Aorta (tissue), 5 donors: ENCODE measurements at places on chromosomes 16 and 17. TPM values are rescaled to one million over a fixed set of nuclear protein-coding genes. Genes with fewer than 3 reads are reported as not detected.

DNA sequence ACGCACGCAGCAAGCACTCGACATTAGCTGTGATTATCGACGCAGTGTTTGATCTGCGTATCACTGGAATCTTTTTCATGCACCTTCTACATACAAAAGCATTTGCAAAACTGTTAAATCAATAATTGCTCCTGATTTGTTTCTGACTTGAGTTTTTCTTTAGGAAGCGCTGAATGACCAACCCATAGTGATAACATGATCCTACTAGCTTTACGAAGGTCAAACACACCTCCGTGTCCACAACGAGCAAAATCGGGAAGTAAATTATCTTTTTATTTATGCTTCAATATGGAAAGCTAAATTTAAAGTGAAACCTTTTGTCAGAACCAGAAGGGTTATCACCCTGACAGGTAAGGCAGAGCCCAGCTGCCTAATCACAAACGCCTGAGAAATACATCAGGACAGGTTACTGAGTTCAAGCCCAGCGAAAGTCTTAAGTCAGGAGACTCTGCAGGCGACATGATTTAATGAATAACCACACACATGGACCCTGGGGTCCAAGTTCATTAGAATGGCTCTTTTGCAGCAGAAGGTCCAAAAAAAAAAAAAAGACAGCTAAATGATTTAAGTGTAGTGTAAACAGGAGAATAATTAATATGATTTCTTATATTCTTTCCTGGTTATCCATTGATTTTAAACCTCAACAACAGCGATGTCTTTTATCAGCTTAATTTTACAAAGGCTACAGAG lies 104.2 kb downstream of the ADCY9 start:
- no peak overlapping the region for H3K4me3 ChIP-seq
- peaks cover 1% of the 10 kb centered on the region for H3K4me1 ChIP-seq
- H3K27me3 ChIP-seq, result no peaks in the 10 kb centered on the region
- H3K36me3 ChIP-seq, result no peaks in the 10 kb centered on the region

DNA sequence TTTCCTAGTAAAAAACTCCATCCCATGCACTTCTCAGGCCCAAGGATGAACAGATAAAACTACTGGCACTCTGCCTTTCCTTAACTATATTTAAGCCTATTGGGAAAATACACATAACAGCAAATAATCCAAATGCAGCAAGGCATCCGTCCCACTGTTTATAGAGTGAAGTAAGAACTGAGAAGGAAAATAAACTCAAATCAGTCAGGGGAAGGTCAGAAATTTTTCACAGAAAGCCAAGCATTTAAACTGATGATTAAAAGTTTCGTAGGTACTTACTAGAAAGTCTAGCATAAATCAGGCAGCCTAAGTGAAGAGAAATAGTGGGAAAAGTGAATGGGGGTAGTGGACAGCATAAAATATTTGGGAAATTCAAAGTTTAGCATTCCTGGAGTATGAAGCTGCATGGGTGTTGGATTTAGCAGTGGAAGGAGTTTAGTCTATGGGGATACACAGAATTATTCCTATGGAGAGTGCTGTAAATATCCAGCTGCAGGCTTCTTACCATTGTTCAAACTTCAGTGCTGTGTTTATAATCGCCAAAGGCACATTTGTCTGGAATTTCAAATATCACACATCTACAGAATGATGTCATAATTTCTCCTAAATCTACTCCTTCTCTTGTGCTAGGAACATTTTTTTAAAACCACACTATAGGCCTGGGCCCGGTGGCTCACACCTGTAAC lies 1131.0 kb upstream of the GOT2 start:
- no peaks in the 10 kb centered on the region for H3K27me3 ChIP-seq
- H3K4me1 ChIP-seq, result no peaks in the 10 kb centered on the region
- H3K27ac ChIP-seq, result no peak overlapping the region
- no peak for DNase-seq

GRCh38 chr17:35892091-35893035 lies 12.2 kb upstream of the CCL5 start:
- H3K4me3 ChIP-seq, result no peak overlapping the region
- DNase-seq, result no peak
- H3K27me3 ChIP-seq, result no peaks in the 10 kb centered on the region
- no peak overlapping the region for H3K27ac ChIP-seq
- no peaks in the 10 kb centered on the region for H3K4me1 ChIP-seq

GRCh38 chr16:78794581-78795250 lies 695.3 kb downstream of the WWOX start:
- H3K4me3 ChIP-seq, result no peak overlapping the region
- no peaks in the 10 kb centered on the region for H3K4me1 ChIP-seq
- no peaks in the 10 kb centered on the region for H3K27me3 ChIP-seq
- H3K27ac ChIP-seq, result no peak overlapping the region
- no peaks in the 10 kb centered on the region for H3K36me3 ChIP-seq

DNA sequence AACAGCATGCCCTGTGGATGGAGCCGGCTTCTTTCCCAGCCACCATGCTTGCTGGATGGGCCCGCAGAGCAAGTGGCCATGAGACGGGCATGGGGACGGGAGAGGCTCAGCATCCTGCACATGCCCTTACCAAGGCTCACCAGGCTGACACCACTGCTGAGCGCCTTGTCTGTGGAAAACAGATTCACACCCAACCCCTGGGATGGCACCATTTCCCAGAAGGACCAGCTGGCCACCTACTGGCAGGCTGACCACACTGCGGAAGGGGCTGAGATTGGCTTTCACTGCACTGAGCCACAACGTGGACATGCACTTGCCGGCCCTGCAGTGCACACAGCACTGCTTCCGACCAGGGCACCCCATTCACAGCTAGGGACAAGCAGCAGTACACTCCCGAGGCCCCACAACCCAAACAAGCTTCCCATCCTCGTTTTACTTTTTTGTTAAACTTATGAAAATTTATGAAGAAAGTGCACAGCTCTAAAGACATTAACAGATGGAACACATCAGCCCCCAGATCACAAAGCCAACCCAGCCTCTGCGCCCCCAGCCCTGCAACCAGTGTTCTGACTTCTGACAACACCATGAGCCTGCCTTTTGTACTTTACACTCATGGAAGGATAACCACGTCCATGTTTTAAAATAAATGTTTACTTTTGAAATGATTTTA lies 13.9 kb upstream of the KRTAP17-1 start:
- DNase-seq, result no peak
- H3K4me1 ChIP-seq, result no peaks in the 10 kb centered on the region
- H3K36me3 ChIP-seq, result no peaks in the 10 kb centered on the region
- H3K27me3 ChIP-seq, result no peaks in the 10 kb centered on the region

- DNase-seq, result no peak
- H3K36me3 ChIP-seq, result no peaks in the 10 kb centered on the region
- no peak overlapping the region for H3K4me3 ChIP-seq
- H3K27ac ChIP-seq, result no peak overlapping the region
- no peaks in the 10 kb centered on the region for H3K27me3 ChIP-seq
- H3K4me1 ChIP-seq, result no peaks in the 10 kb centered on the region
These were observed 4.3 kb downstream of the SMIM5 start for GRCh38 chr17:75637551-75637950.

DNA sequence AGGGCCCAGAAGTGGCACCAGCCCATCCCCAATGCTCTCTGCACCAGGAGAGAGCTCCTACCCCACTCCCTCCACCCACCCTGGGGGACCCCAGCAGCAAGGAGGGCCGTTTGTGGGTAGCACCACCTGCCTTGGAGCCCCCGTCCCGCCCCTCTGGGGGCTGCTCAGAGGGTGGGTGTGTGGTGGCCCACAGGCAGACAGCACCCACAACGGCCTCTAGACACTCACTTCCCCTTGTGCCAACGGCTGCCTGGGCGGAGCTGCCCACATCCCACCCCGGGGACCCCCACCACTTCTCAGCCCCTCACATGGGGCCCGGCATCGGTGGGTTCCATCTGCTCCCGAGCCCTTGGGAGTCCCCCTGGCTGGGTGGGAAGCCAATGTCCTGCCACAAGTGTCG lies 33.3 kb downstream of the BAHCC1 start:
- H3K4me3 ChIP-seq, result no peak overlapping the region
- no peaks in the 10 kb centered on the region for H3K27me3 ChIP-seq
- no peak overlapping the region for H3K27ac ChIP-seq
- H3K4me1 ChIP-seq, result no peaks in the 10 kb centered on the region
- H3K36me3 ChIP-seq, result no peaks in the 10 kb centered on the region

- no peak for DNase-seq
- no peaks in the 10 kb centered on the region for H3K36me3 ChIP-seq
- no peak overlapping the region for H3K27ac ChIP-seq
- no peaks in the 10 kb centered on the region for H3K27me3 ChIP-seq
- H3K4me1 ChIP-seq, result peaks cover 3% of the 10 kb centered on the region
These were observed 39.2 kb downstream of the FTO start for GRCh38 chr16:53743149-53743566.

DNA sequence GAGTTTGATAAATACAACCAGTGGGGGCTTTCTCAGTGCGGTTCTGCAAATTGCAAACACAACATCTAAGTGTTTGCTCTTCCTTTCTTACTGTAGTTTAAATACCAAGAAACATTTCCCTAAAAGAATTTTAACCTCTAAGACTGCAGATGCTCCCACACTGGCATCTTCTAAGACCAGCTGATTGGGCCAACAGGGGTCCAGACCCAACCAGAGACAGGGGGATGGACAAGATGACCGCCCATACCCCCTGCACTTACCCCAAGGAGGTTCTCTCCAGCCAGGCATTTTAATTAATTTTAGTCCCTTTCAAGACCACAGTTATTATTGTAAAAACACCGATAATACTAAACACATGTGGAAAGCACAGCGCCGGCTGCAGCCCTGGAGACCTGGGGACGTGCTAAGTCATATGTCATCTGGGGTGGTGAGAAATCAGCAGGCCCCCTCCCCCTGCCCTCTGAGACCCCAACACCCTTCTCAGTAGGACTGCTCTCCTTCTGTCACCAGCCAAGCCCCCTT lies 242.3 kb downstream of the SOX9 start:
- DNase-seq, result no peak
- no peaks in the 10 kb centered on the region for H3K4me1 ChIP-seq
- H3K27me3 ChIP-seq, result no peaks in the 10 kb centered on the region
- no peak overlapping the region for H3K27ac ChIP-seq

DNA sequence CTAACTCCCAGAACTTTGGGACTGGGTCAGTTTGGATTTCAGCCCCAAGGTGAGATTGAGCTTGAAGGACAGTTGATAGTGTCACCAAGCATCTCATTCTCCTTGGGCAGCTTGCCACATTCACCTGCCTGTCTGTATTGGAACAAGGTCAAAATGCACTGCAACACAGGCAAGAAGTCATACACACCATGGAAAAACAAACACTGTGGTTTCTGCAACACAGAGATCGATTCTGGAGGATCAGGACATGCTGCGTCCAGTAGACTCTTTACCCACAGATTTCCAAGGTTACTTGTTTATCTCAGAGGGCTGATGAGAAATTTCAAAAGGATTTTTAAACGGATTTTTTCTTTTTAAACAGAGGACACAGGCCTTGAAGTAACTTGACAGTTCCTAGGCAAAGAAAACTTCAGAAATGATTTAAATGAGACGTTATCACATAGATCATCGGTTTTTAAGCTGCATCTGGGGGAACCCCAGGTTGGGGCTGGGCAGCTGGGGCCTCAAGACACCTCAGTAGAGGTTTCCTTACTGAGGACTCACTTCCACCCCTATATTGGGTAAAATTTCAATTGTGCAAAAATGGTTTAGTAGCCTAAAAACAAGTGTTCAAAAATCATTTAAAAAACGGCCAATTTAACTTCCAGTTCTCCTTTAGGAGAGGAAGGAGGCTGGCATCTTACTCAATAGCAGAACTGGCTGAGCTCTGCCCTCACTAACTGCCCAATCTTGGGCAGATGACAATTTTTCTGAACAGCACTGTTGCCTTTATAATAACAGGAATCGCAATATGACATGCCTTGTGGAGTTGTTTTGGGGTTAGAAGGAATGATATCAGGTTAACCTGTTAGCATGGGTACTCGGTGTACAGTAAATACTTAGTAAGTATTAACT lies 299.3 kb downstream of the XYLT1 start:
- H3K4me3 ChIP-seq, result no peak overlapping the region
- H3K4me1 ChIP-seq, result no peaks in the 10 kb centered on the region
- H3K27ac ChIP-seq, result no peak overlapping the region
- DNase-seq, result no peak

- no peak overlapping the region for H3K27ac ChIP-seq
- H3K27me3 ChIP-seq, result no peaks in the 10 kb centered on the region
- DNase-seq, result no peak
- no peaks in the 10 kb centered on the region for H3K4me1 ChIP-seq
These were observed 29.2 kb downstream of the SOCS3 start for GRCh38 chr17:78330570-78331224.

GRCh38 chr16:87461466-87461991 lies 31.3 kb downstream of the ZCCHC14 start:
- DNase-seq, result peak; percentile 86
- H3K36me3 ChIP-seq, result no peaks in the 10 kb centered on the region
- H3K4me1 ChIP-seq, result peaks cover 3% of the 10 kb centered on the region
- no peaks in the 10 kb centered on the region for H3K27me3 ChIP-seq
- H3K4me3 ChIP-seq, result no peak overlapping the region

GRCh38 chr17:1371893-1372590 lies 28.0 kb downstream of the YWHAE start:
- H3K4me3 ChIP-seq, result no peak overlapping the region
- DNase-seq, result peak; percentile 36
- no peaks in the 10 kb centered on the region for H3K36me3 ChIP-seq
- no peak overlapping the region for H3K27ac ChIP-seq
- H3K4me1 ChIP-seq, result peaks cover 8% of the 10 kb centered on the region
- no peaks in the 10 kb centered on the region for H3K27me3 ChIP-seq

- H3K27me3 ChIP-seq, result no peaks in the 10 kb centered on the region
- H3K36me3 ChIP-seq, result no peaks in the 10 kb centered on the region
- H3K4me3 ChIP-seq, result peak within 1 kb of the TSS; percentile 87
- H3K4me1 ChIP-seq, result peaks cover 6% of the 10 kb centered on the region
- H3K27ac ChIP-seq, result peak within 1 kb of the TSS; percentile 91
- DNase-seq, result peak; percentile 74
These were observed at the start of gene MYOCD for GRCh38 chr17:12665263-12666210. Gene MYOCD, plus strand, starts transcription at chr17:12665890. Its CDS starts 299 bp downstream, at chr17:12666189.

DNA sequence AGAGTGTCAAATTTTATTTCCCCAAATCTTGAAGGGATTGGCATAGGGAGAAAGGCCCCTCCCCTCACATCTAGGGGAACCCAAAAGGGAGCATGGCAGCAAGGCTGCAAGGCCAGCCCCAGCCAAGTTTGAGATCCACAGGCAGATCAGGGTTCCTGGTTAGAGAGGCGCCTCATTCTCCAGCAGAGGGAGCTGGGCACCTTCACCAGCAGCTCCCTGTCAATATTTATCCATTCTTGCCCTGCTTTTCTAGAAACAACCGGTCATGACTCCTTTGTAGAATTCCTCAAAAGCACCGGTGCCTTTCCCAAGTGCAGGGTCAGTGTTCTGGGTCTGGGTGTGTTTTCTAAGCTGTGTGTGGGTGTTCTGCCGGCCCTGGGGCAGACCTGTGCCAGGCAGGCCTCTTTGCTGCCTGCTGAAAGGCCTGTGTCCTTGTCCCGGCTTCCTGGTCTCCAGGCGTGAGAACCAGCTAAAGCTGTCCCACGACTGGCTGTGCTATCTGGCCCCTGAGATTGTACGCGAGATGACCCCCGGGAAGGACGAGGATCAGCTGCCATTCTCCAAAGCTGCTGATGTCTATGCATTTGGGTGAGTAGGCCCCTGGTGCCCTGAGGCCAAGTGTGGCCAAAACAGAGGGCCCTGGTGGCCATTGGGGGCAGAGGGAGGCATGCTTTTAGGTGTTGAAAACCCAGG lies 21.2 kb upstream of the LGALS9 start:
- no peaks in the 10 kb centered on the region for H3K4me1 ChIP-seq
- no peak overlapping the region for H3K27ac ChIP-seq
- peak; percentile 50 for DNase-seq
- peaks cover 11% of the 10 kb centered on the region for H3K36me3 ChIP-seq
- H3K4me3 ChIP-seq, result no peak overlapping the region
- H3K27me3 ChIP-seq, result no peaks in the 10 kb centered on the region

Gene ACSM2A
- total RNA-seq, result not detected

Gene OR2C1
- not detected for total RNA-seq
